Posterior vena cava (tissue), 2 donors: ENCODE measurements at places on chromosomes 3 and 15. TPM values are rescaled to one million over a fixed set of nuclear protein-coding genes. Genes with fewer than 3 reads are reported as not detected.

GRCh38 chr3:183554377-183554776 is 1.1 kb downstream of the KLHL6 start:
- no peak for DNase-seq

DNA sequence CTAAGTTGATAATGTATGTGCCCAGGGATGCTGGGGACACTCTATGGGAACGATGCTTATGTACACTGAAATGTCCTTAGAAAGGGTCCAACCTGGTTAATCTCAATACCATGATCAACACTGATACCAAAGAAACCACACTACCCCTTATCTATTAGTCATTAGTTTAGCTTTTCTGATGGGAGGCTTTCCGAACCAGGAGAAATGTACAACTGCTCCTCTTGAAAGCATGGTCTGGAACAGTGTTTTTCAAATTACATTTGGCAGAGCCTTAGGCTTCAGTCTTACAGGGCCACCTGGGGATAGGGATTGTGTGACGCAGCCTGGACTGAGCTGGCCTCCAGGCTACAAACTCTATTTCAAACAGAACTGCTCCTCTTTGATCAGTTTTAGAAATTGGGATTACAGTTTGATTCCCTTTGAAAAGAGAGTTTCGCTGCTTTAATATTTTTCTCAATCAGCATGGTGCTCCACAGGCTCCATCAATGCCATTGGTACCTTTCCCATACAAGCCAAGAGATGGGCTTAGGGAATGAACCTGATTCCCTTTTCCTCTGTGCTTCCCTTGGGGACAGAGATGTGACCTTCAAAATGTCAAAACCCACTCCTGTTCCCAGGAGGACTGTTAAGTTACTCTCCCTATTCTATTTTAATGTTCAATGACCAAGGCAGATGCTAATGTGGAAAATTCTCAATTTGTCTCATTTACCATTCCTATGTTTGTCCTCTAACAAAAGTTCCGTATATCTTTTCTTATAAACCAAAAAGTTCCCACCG is 296.0 kb upstream of the ADAMTS9 start:
- no peak for DNase-seq

DNA sequence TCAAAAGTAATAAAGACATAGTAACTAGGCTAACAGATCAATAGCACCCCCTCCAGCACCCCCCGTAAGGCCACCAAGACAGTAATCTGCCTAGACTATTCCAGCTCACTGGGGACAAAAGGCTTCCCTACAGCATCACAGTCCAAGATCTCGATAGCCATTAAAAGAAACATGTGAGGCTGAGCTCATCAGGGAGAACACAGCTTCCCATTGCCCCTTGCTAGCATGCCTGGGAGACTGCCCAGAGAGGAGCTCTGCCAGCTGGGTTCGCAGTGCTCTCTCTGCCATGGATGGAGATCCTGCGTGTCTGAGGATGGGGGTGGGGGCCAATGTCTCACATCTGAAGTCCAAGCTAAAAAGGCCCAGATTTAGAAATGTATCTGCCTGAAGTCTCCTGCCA is 17.8 kb downstream of the LRIG1 start:
- DNase-seq, result peak; percentile 93

DNA sequence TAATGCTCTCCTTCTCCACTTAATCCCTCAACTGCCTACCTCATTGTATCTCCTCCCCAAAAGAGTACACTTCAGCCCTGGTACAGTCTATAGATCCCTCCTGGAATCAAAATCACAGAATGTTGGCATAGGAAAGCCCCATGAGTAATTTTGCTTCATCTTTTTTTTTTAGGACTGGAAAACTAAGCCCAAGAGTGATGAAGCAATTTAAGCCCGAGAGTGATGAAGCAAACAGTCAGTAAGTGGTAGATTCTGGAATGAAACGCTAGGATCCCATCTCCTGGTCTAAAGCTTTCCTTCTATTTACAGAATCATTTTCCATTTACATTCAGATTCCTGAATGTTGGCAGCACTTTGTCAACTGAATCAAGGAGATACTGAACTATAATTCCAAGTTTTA is 29.8 kb upstream of the PLAAT1 start:
- no peak for DNase-seq

DNA sequence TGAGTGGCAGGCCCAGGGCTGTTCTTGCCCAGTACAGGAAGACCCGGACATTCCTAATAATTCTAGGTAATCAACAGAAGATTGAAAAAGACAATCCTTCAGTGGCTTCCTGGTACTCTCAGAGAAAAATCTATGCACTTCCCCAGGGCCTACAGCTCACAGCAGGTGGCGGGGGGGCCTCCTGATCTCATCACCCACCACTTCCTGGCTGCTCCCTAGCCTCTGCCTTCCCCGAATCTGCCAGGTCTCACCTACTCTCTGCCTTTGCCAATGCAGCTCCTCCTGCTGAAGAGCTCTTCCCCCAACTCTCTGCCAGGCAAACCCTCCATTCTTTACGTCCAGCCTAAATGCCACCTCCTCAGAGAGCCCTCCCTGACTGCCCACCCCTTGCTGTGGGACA is 37.5 kb downstream of the EHD4 start:
- peak; percentile 76 for DNase-seq

DNA sequence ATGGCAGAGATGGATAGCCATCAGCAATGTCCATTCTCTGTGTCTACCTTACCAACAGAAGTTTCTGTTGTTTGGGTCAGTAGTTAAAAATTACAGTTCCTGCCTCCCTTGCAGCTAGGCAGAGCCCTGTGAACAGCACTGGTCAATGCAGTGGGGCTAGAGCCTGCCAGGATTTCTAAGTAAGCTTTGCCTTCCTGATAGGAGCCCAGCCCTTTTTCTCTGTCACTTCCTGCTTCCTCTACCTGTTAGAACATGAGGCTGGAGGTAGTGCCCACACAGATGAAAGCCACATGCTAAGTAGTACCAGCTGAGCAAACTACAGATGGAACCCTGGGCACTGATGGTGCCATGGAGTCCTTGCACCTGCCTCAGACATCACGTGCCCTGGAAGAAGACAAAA is 45.0 kb downstream of the MGLL start:
- peak; percentile 13 for DNase-seq

The KLHL6 gene
- total RNA-seq, result 3.0 TPM

The CCR5 gene
- total RNA-seq, result 2.1 TPM
